IMR-90 (cell line): ENCODE measurements at places on chromosomes 13 and 19. TPM values are rescaled to one million over a fixed set of nuclear protein-coding genes. Genes with fewer than 3 reads are reported as not detected.
A peak's percentile ranks its signal among the peaks of the same experiment; 100 is the strongest.

DNA sequence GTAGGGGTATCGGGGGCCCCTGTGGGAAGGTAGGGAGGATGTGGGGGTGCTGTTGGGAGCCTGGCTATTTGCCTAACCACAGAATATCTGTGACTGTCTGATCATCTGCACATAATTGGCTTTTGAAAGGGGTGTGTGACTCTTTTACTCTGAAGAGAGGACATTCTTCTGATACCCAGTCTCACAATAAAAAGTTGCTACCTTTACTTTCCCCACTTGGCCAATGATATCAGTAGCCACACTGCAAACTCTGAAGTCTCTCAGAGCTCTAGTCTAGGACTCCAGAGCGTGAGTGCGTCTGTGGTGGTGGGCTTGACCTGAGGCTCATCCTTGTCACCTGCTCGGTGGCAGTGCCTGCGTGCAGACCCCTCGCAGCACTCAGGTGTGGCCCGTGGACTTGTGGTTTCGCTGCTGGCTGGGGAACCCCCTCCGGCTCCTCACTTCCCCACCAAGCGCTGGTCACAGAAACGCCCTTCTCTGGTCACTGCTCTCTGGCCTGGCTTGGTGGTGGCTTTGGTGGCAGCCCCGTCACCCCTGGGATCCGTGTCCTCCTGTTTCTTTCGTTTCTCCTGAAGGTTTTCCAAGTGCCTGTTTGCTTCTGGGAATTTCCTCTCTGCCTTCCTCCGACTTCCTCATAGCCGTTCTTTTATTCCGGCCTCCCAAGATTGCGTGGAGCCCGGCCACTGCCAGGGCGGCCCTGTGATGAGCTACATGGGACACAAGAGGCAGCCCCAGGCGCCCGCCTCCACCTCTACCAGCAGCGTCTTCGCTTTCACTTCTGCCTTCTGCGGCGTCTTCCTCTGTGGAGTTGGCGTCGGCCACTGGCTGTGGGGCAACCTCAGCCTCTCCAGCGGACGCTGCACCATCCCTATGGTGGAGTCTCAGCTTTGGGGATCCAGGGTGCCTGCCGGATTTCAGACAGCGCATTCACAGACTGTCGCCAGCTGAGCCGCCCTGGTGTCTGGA is 78.0 kb downstream of the ATP11A start:
- DNase-seq: no peak

TMEM255B gene
- 0.94 and 1.1 TPM in 2 replicates for polyA plus RNA-seq

DNA sequence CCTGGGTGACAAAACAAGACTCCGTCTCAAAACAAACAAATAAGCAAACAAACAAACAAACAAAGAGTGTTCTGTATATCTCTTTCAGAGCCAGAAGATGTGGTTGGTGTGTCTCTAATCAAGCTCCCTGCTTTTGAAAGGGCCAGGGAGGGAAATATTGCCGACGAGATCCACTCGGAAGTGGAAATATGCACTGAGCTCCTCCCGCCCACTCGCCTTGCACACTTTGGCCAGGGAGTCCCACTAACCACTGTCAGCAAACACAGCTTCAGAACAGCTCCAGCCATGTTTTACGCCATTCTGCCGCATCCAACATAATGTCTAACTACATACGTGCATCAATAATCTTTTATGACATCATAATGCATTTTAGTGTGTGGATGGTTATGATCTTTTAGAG is 155.5 kb upstream of the VSTM2B start:
- DNase-seq: no peak

DNA sequence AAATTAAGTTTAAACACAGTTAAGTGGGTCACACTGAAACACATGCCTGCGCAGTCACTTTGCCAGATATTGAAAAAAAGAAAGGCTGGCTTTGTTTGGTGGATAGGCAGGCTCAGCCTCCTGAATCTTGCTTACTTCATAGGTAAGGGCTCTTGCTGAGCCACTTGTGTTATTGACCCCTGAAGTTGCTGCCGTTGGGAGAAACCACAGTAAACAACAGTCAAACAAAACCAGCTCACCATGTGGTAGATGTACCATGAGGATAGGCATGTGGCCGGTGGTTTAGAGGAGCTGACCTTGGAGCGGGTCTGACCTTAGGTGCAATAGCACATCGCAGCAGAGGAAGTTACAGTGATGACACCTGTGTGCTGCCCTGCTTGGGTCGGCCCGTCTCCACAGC is 52.2 kb downstream of the SPATA13 start:
- no peak for DNase-seq

CEACAM7 gene
- not detected in 2 replicates for polyA plus RNA-seq

DNA sequence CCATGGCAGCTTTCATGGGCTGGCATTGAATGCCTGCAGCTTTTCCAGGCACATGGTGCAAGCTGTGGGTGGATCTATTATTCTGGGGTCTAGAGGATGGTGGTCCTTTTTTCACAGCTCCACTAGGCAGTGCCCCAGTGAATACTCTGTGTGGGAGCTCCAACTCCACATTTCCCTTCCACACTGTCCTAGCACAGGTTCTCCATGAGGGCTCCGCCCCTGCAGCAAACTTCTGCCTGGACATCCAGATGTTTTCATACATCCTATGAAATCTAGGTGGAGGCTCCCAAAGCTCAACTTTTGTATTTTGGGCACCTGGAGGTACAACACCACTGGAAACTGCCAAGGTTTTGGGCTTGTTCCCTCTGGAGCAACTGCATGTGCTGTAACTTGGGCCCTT is 450.6 kb downstream of the LMO7 start:
- no peak for DNase-seq

GRCh38 chr13:98549728-98550317 is 27.1 kb downstream of the STK24 start:
- peak; percentile 60 for DNase-seq

GRCh38 chr19:3563709-3564524 is 6.5 kb upstream of the MFSD12 start:
- DNase-seq: no peak

ZNF443 gene
- 0.52 and 0.79 TPM in 2 replicates for polyA plus RNA-seq

GRCh38 chr13:32751340-32751739 is 165.1 kb downstream of the PDS5B start:
- no peak for DNase-seq

DNA sequence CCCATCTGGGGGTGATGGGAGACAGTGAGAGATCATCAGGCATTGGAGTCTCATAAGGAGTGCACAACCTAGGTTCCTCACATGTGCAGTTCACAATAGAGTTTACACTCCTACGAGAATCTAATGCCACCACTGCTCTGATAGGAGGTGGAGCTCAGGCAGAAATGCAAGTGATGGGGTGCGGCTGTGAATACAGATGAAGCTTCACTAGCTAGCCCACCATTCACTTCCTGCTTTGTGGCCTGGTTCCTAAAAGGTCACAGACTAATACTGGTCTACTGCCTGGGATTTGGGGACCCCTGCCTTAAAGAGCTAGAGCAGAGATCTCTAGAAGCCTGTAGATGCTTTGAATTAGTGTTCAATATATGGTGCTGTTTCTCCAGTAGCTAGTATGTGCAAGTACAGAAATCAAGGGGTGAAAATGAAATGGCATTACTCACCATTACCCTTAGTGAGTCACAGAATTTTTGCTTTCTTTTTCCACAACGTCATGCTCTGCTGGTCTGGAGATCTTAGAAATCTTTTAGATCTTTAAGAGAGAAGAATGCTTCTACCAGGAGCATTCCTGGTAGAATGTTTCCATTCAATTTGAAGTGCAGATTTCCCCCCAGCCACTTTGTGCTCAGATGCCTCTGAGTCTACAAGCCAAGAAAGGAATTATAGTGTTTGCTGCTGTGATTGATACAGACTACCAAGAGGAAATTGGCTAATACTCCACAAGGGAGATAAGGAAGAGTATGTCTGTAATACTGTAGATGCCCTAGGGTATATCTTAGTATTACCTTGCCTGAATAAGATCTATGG is 2301.2 kb downstream of the PCDH9 start:
- peak; percentile 86 for DNase-seq

DNA sequence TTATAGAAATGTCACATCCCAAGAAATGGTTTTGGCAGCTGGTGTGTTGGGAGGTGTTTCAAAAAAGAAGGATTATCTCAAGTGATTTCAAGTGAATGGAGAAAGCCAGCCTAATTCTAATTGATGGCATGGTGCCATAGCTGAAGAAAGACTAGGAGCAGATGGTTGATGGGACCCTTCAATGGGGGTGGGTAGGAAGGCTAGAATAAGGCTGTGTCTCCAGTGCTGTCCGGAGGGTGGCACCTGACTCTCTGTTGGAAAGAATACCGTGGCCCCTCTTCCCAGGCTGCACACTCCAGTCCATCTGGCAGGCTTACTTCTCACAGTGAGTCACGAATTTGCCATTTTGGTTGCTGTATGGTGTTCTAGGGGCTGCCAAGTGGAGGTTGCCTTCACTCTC is 51.0 kb upstream of the GPR12 start:
- DNase-seq: no peak
